ENCODE measurements at places on chromosomes 5 and 9.

DNA sequence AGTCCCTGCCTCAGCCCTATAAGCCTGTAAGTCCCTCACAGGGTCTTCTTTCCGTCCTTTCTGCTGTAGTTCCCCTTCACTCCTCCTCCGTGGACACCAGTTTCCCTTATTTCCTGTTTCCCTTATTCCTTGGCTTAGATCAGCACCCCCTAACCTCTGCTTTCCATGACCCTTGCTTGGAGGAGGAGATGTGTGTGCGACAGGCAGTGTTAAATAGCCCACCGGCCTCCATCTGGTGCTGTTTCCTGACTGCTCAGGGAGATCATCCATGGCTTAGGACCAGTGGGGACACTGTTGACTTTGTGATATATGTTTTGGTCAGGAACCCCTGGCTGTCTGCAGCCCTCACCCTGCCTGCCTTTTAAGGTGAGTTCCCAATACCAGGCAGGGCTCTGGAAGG, 34.1 kb upstream of the PSD2 start:
- no peak for DNase-seq

GRCh38 chr5:33604503-33604902, 163.7 kb downstream of the TARS1 start:
- DNase-seq = no peak

DNA sequence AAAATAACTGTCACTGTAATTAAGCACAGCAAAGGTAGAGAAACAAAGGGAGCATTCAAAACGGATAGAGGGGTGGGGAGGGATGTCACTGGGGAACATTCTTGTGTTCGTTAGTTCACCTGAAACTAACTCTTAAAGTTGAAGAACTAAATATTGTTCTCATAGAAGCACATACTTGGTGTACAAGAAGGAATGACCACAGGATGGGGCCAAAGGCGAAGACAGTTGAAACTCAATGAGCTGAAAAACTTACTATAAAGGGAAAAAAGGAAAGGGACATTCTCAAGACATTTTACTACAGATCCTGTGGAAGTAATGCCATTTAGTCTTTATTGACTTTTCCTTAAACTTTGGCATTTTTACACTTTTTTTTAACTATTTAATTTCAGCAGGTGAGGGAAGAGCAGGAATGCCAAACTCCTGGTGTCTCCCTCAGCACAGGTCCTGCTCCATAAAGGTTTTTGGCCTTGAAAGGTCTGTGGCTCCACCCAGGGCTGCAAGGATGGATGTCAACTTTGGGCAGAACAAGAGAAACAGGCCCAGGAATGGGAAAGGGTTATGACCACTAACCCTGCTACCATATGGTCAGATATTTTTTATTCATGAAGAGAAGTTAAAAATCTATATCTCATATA, 197.6 kb upstream of the RASA1 start:
- peak; percentile 30 for DNase-seq

DNA sequence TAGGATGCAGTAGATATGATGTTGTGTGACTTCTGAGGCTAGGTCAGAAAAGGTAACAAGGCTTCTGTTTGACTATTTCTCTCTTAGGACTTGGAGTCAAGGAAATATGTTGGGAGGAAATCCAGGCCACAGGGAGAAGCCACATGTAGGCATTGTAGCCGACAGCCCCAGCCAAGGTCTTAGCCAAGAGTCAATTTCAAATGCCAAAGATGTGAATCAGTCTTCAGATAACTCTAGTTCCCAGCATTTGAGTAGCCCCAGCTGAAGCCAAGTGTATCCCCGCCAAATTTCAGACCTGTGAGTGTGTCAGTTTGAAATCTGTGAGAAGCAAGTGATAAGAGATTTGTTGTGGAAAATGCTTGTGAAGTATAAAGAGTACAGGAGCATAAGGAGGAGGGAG, 38.1 kb upstream of the ISL1 start:
- DNase-seq = no peak

- no peak for DNase-seq
These were observed 17.7 kb downstream of the FCN2 start for GRCh38 chr9:134898319-134898718.

- DNase-seq = no peak
These were observed 37.1 kb downstream of the TARS1 start for GRCh38 chr5:33477816-33478215.

GRCh38 chr9:82130331-82131042, 141.9 kb downstream of the SPATA31D1 start:
- no peak for DNase-seq

DNA sequence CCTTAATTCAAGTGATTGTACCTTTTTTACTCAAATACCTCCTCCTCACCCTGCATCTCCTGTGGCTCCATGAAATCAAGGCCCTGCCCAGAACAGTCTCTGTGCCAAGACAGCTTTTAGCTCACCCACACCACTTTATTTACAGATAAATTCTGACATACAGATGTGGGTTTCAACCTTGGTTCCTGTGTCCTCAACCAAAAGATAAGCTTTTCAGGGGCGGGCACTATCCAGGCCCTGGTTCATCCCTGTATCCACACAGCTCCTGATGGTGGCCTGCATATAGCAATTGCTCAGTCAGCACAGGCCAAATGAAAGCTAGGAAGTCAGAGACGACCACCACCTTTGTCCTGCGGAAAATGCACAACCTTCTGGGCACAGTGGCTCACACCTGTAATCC, 8.3 kb downstream of the SHB start:
- DNase-seq = no peak

- no peak for DNase-seq
These were observed 110.1 kb downstream of the MVB12B start for GRCh38 chr9:126436545-126437267.

DNA sequence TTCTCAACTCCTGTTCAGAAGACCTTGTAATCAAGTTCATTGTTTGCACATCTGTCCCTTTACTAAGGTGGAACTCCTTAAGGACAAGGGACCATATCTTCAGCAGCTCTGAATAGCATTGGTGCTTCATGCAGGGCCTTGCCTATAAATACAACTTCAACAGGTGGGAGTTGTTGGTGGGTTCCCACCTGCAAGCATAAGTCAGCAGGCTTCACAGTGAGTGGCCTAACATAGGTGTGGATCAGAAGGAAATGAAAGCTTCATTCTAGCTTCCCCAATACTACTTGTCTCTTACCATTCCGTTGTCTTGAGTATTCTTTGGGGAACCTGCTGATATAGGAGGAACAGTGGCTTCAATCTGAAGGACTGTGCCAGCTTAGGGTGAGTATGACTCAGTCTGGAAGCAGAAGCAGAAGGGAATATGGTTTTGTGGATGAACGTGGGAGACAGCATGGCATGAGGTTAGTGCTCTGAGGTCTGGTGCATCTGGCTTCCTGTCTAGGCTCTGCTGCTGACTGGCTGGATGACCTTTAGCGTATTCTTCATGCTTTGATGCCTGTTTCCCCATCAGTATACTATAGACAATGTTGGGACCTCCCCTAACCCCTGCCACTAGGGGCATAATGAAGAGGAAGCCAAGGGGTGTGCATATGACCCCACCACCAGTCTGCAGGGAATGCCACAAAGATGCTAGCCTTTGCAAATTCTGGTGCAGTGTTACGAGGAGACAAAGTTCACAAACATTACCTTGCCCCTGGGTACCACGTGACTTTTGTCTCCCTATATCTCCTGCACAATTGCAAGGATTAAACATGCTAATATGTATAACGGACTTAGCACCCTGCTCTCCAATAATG, 192.3 kb downstream of the PALM2AKAP2 start:
- DNase-seq = no peak

- no peak for DNase-seq
These were observed 248.4 kb upstream of the IRX2 start for GRCh38 chr5:2999926-3000325.

- DNase-seq = no peak
These were observed 325.0 kb downstream of the NFIB start for GRCh38 chr9:13988944-13989343.

DNA sequence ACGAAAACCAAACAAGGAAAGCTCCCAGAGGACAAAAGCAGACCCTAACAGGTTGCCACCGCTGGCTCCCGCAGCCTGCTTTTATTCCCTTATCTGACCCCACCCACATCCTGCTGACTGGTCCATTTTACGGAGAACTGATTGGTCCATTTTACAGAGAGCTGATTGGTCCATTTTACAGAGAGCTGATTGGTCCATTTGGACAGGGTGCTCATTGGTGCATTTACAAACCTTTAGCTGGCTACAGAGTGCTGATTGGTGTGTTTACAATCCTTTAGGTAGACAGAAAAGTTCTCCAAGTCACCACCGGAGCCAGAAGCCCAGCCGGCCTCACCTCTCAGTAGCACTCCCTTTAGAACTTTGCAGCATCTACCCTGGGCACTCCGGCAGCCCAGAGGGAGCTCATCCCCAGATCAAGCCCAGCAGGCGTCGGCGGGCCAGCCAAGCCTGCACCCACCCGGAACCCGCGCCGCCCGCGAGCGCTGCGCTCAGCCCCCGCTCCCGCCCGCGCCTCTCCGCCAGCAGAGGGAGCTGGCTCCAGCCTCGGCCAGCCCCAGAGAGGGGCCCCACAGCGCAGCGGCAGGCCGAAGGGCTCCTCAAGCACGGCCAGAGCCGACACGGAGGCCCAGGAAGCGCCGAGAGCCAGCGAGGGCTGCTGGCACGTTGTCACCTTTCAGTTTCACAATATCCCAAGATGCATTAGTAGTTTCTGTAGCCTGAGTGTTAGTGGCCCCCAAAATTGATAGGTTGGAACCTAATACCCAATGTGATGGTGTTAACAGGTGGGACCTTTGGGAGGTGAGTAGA, 35.3 kb upstream of the CLPTM1L start:
- no peak for DNase-seq

- no peak for DNase-seq
These were observed 163.1 kb upstream of the TLE4 start for GRCh38 chr9:79408617-79409016.

- no peak for DNase-seq
These were observed 668.6 kb upstream of the DMAC1 start for GRCh38 chr9:8468045-8468637.

GRCh38 chr9:130432796-130433167, 12.0 kb upstream of the ASS1 start:
- DNase-seq = no peak

GRCh38 chr5:9278921-9279603, 266.8 kb downstream of the SEMA5A start:
- no peak for DNase-seq

DNA sequence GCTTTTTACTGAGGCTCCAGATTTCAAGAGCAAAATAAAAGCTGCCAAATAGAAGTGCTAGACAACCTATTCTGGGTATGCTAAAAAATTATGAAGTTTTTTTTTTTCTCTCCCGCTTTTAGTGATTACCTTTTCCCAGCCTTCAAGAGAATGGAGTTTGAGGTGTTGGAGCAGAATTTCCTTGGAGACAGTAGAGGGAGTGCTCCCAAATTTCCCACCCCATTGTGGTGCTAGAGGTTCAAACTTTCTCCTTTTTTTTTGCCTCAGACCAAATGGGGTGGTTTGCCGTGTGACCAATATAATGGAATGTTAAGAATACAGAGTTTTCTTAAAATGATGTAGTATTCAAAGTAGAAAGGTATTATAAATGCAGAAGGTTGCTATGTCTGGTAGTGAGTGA, 244.2 kb upstream of the RIOK2 start:
- DNase-seq = no peak

DNA sequence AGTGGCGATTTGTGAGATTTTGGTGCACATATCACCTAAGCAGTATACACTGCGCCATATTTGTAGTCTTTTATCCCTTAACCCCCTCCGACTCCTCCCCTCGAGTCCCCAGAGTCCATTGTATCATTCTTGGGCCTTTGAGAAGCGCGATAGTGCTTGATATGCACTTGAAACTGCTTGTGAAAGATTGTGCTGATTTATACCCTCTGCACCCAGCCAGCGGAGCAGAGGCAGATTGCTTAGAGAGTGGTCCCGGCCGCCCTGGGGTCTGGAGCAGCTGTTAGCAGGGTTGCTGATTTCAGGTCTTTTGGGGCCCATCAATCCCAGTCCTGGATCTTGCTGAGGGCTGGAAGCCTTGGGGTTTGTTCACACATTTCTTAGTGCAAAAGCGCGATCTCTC, 13.0 kb upstream of the FAM240B start:
- DNase-seq = no peak

GRCh38 chr9:97501972-97502221, 431 bp downstream of the TMOD1 start:
- DNase-seq = no peak

DNA sequence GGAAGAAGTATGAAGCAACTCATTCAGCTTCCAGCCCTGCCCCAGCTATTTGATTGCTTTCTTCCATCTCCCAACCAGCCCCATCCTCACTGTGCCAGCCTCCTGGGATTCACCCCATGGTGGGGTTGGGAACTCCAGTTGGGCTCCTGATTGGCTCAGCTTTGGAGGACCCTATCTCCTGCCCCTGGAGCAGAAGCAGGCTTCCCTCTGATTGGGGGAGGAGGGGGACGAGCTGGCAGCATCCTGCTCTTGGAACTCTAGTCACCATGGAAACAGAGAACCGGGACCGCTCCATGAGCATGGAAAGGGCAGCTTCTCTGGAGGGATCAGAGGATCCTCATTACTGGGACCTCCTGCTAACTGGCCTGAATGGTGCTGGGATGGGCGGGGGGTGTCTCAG, 2.6 kb downstream of the SLC6A7 start:
- no peak for DNase-seq

GRCh38 chr5:137320056-137321045, 178.8 kb downstream of the SPOCK1 start:
- no peak for DNase-seq

GRCh38 chr9:137589441-137590122, 730 bp downstream of the ZMYND19 start:
- DNase-seq = no peak

GRCh38 chr5:75045071-75045470, 7.3 kb downstream of the GCNT4 start:
- DNase-seq = no peak

GRCh38 chr9:106075236-106075959, 381.1 kb downstream of the TMEM38B start:
- no peak for DNase-seq

All from Panc1 (cell line).